ENCODE measurements at places on chromosomes 6 and 20.

DNA sequence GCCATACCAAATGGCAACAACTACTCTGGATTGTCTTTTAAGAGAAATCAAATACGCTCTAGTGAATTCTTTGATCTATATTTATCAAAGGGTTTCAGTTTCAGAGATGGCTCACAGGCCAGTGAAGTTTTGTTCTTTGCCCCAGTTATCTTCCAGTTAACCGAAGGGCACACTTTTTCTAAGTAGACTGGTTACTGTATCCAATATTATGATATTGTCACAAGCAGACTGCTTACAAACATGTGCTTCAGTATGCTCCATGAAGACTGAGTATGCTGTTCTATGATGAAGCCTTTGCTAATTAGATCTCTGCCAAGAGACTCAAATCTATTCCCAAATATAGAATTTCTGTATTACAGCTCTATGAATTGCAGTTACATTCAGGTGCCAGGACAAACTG is 181.1 kb downstream of the REV3L start:
- DNase-seq = no peak

GRCh38 chr6:163386329-163386908 is 28.1 kb upstream of the QKI start:
- DNase-seq = no peak

- no peak for DNase-seq
Measured at GRCh38 chr6:11479296-11479695, 58.3 kb upstream of the TMEM170B start.

DNA sequence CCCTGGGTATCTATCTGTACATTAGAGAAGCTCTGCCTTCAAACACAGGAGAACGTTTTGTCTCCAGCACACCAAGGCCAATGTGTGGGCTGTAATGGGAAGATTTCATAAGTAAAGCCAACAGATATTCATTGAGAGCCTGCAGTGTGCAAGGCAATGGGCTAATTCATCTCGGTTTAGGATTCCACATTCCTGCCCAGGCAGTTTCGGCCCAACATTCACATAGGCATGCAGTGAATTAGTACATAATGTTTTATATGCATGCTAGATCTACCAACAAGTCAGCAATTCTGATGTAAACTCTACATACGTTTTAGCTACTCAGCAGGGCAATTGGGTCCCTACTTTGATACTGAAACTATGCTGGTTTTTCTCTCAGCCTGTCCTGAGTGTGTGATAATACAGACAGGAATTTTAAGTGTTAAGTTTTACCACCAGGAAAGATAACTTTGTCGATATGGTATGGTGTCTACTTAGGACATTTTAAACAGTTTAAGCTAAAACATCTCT is 46.9 kb upstream of the NAA20 start:
- DNase-seq = no peak

- no peak for DNase-seq
Measured at GRCh38 chr20:25476106-25477013, 68.9 kb downstream of the GINS1 start.

GRCh38 chr20:19823971-19824370 is 65.9 kb downstream of the RIN2 start:
- no peak for DNase-seq

DNA sequence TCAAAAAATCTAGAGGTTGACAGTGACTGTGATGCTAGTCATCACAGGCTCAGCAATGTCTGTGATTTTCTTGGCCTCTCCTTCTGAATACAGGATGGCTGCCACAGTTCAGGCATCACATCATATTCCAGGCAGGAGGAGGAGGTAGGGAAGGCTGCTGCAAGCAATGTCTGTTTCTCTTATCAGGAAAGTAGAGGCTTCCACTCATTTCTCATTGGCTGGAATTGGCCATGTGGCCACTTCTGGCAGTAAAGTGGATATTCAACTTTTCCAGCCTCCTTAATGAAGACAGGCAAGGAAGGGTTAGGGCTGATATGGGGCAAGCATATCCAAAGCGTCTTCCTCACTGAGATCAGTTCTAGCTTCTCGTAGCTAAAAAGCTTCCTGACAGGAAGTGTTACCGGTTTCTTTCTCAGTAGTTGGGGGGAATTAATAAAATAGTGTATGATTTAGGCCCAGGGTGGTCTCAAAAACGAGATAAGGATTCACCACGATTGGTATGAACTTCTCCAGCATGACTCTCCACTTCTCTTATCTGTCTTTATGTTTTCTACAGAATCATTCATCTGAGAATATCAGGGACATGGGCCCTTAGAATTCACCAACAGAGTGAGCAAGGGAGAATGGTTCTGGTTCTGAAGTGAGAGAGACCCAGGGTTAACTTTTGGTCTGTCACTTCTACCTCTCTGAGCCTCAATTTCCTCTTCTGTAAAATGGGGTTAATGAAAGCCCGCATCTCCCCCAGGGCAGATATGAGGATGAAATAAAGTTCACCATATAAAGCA is 32.7 kb upstream of the PSMF1 start:
- no peak for DNase-seq

DNA sequence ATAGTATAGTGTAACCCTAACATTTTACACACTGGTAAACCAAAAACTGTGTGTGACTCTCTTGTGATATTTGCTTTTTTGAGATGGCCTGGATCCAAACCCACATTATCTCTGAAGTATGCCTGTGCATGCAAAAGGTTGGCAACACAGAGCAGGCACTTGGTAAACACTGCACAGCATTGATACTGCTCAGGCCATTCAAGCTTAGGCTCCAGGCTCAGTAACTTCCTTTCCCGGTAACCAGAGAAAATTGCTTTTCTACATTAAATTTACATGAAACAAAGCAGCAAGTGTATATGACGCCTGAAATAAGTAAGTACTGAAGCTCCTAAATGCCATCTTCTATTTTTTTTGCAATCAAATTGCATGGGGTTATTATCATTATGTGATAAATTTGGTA is 205.7 kb downstream of the EPM2A start:
- no peak for DNase-seq
